Ovary (tissue), 10 donors: ENCODE measurements at places on chromosomes 6 and 20.

GRCh38 chr20:41166201-41167117 is 29.1 kb downstream of the PLCG1 start:
- no peak for DNase-seq

GRCh38 chr6:45589367-45589766 is 211.6 kb upstream of the SUPT3H start:
- DNase-seq: no peak

GRCh38 chr6:116370760-116371119 is at the start of gene DSE:
DSE (plus strand) TSS chr6:116370947; CDS start chr6:116399251, 28,304 bp downstream.
- DNase-seq: peak; percentile 92

DNA sequence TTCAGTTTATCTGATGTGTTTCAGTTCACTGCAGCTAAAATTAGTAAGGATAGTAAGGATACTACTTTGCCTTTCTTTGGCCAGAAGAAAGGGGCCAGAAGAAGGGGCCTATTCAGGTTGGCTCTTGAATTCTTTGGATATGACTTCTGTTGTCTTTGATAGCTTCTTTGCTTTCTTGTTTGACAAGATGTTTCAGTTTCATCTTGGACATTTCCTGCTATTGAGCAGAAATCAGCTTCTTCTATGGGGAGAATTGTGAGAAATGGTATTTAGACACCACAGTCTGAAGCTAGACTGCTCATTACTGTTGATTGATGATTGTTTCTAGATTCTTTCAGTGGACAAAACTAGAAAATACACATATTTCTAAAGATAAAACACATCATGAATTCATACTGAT is 23.2 kb downstream of the L3MBTL3 start:
- DNase-seq: no peak

DNA sequence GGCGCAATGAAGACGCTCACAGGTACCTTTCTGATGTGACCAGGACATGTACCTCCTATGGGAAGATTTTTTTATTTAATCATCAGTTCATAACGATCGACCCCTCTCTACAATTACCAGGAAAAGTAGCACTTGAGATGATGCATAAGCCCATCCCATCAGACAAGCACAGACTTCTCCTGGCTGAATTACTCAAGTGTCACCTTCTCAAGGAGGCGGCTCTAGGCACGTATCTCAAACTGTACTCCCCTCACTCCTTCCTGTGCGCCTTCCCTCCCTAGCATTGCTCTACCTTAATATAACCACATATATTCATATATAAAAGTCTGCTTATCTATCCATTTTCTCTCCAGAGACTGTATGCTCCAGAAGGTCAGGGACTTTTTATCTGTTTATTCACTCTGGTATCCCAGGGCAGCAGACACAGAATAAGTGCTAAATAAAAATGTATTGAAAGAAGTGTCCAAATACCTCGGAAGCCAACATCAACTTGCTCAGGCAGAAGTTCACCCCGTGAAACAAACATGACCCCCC is 71.5 kb downstream of the CNKSR3 start:
- DNase-seq: no peak

DNA sequence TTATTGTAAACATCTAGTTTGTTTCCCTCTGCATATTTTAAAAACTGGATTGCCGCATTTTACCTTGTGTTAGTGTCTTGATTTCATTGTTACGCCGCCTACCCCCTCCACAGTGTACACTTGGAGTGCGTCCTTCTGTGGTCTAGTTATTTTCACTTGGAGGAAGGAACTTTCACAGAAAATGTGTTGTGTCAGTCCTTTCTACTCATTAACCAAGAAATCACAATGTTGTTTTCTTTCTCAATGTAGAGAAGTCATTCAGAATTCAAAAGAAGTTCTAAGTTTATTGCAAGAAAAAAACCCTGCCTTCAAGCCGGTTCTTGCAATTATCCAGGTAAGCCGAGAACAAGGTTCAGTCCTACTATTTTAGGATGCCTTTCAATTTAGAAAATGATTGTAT is 10.3 kb downstream of the MTHFD1L start:
- DNase-seq: no peak

- no peak for DNase-seq
Measured at GRCh38 chr6:88722686-88723085, 240.7 kb downstream of the RNGTT start.

DNA sequence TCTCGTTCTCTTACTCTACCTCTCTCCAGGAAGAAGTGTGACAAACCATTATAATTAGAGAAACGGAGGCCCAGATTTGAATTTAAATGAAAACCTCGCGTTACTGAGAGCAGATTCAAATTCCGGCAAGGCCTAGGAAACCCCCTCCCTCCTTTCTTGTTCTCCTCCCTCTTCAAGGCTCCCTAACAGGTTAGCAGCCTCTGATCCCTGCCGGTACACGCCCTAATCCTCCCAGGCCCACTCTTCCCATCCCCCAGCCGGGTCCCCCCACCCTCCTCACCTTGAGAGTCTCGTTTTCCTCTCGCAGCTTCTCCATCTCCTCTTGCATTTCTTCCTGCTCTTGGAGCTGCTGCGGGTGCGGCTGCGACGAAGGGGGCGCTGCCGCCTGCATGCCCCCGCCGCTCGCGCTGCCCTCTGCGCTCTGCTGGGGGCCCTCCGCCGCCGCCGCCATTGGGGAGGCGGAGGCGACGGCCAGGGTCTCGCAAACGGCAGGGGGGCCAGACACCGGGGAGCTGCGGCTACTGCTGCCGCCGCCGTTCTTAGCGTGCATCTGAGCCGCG is 3.8 kb downstream of the MTCL3 start:
- no peak for DNase-seq
